HuH-7 (cell line): ENCODE measurements at places on chromosomes 1 and 21.
A peak's percentile ranks its signal among the peaks of the same experiment; 100 is the strongest.

GRCh38 chr1:18041102-18041501 is 66.5 kb upstream of the IGSF21 start:
- no peak for DNase-seq

DNA sequence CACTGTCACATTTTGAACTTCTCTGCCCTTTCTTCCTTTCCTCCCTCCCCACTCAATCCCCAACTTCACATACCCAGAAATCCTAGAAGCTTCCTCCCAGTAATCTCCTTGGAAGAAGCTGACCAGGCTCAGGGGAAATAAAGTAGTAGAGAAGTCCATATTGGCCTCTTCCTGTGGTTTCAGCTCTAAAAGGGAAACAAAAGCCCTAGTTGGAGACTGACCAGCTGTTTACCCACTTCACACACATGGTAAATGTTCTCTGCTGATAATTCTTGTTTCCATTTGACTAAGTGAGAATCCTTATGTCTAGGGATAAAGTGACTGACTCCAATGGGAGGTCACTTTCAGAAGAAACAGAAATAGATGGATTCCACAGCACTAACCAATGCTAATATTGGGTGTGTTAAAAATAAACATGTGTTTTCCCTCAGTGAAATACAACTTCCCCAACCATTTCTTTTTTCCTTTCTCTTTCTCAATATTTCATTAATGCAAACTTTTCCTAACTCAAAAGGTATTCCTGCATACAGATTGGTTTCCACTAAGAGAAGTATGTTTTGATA is 178.9 kb upstream of the DPT start:
- no peak for DNase-seq

DNA sequence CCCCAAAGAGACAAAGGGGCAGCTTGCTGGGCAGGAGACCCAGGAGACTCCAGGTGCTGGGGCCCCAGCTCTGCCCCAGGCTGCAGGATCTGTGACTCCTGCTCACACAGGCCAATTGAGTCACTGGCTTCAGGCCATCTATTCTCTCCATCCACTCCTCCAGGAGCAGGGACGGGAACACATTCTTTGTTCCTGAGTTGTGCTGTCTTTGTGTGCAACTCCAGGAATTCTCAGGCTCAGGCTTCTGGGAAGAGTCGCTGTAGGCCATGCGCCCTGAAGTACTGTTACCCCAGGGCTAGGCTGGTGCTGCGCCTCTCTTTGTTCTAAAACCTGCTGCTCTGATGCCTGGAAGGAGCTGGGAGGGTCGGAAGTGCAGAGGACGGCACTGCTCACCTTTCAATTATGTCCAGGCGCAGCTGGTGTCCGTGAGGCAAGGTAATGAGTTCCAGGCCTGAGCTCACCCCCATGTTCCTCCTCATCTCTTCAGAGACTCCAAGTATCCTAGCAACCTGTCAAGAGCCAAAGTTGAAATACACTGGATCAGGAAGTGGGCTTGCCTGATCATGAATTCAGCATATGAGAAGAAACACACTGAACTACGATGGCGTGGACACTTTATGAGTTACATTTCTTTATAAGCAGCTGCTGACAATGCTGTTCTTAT is 105.9 kb downstream of the BCAR3 start:
- no peak for DNase-seq

GRCh38 chr1:214448536-214448935 is 102.9 kb downstream of the PTPN14 start:
- DNase-seq, result no peak

DNA sequence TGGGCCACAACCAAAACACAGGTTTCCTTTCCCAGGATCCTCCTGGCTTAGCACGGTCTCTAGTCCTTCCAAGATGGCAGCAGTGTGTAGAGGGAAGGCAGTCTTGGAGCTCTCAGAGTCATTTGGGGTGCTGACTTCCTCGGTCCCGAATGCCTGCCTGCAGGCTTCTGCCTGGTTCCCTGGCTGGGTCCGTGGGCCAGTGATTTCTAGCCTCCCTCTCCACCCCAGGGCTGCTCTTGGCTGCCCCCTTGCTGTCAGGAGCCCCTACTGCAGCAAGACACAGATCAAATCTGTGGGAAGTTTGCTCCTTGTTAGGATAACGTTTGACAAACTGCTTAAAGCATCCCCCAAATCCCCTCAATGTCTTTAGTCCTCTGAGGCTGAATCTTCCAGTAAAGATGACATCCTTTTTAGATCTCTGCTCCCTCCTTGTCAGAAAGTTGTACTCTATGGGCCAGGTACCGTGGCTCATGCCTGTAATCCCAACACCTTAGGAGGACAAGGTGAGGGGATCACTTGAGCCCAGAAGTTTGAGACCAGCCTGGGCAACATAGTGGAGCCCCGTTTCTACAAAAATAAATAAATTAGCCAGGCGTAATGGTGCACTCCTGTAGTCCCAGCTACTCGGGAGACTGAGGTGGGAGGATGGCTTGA is 272.5 kb downstream of the RRAGC start:
- DNase-seq, result peak; percentile 82

- no peak for DNase-seq
These were observed 71.8 kb downstream of the EPHB2 start for GRCh38 chr1:22782406-22782805.

- no peak for DNase-seq
These were observed 3.1 kb downstream of the C1orf198 start for GRCh38 chr1:230865062-230865817.

- DNase-seq, result no peak
These were observed 3.5 kb downstream of the GAS5 start for GRCh38 chr1:173864179-173864867.

DNA sequence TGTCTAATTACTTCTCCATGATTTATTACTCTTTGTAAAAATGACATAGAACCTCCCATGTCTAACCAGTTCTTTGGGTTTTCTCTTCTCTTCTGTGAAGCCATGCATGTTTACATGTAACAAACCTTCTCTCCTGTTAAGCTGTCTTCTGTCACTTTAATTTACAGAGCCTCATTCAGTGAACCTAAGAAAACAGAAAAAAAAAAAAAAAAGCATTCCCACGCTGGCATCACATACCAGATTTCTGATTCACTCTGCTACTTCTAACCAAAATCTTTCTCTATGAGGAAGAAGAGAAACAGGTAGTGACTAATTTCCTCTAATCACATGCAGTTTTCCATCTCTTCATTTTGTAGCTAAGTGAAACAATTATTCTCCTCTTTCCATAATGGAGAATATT is 141.4 kb upstream of the CXADR start:
- DNase-seq, result no peak

DNA sequence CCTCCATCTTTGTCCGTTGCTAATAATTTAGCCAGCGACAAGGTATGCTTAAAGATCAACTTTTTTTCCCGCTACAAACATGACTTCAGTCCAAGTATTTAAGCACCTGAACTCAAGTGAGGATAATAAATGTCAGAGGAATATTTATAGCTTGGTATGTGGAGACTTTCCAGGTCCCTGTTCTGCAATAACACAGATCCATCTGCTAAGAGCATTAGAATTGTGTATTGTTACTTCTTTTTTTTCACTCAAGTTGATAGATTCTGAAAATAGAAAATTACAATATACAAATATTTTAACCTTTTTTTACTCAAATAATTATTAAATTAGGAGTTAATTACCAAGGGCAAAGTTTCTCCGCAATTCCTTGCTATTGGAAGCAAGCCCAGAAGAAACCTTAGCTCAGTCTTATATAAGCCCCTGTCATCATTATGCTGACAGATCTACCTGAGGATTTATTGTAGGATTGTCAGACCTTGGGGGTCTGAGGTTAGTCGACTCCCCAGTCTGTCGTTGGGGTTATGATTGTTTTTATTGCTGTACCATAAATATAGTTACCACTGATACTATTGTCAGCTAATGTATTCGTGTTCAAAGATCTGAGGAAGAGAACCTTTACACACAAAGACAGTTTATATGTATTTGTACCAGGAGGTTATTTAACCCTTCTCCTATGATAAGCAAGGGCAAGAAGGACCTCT is 337.9 kb downstream of the TBX15 start:
- no peak for DNase-seq

DNA sequence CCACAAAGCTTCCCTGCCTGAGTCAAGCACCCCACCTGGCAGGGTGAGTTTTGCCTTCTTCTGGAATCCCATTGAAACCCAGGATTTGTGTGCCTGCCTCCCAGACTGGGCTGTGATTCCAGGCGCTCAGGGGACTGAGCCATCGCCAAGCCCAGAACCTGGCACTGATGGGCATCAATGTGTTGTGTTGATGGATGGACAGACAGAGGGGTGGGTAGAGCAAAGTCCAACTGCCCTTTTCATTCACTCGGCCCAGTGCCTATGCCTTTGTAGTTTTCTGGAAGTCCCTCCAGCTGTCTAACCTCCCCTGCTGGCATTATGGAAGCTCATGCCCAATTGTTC is 66.0 kb upstream of the LAPTM5 start:
- DNase-seq, result no peak

- no peak for DNase-seq
These were observed 3.5 kb downstream of the KRTAP10-9 start for GRCh38 chr21:44630440-44630839.

- DNase-seq, result peak; percentile 52
These were observed 31.1 kb downstream of the ALG14 start for GRCh38 chr1:95041491-95042165.

DNA sequence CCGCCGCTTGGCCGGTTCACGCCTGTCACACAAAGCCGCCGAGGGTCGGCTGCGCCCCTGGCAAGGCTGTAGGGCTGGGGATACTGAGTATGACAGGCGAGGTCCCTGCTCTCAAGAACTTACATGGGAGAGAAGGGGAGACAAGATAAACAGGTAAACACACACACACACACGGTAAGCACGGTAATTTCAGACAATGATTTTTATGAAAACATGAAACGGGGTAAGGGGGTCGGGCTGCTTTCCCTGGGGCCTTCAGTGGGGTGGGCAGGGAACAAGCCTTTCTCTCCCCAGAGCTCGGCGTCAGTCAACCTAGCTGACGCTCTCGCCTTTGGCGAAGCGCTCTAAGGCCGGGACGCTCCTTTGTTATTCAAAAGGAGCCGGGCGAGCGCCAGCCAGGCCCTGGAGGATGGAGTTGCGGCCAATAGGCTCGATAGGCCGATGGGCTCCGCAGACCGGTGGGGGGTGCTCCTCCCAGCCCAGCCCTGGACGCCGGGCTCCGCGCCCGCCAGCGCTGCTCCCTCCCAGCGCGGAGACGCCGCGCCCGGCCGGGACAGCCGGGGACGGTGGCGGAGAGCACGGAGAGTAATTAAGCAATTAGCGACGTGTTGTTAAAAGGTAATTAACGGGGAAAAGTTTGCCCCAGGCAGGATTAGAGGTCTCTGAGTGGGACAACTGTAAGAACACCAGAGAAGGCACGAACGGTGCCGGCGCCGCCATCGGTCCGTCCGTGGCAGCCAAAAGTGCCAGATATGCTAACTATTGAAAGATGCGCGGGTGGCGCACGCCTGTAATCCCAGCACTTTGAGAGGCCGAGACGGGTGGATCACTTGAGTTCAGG is 950 bp upstream of the INKA2 start:
- peak; percentile 68 for DNase-seq

- DNase-seq, result no peak
These were observed 2.7 kb downstream of the SNAPIN start for GRCh38 chr1:153661111-153661708.

- DNase-seq, result no peak
These were observed 34.5 kb downstream of the MYOM3 start for GRCh38 chr1:24077278-24077978.

DNA sequence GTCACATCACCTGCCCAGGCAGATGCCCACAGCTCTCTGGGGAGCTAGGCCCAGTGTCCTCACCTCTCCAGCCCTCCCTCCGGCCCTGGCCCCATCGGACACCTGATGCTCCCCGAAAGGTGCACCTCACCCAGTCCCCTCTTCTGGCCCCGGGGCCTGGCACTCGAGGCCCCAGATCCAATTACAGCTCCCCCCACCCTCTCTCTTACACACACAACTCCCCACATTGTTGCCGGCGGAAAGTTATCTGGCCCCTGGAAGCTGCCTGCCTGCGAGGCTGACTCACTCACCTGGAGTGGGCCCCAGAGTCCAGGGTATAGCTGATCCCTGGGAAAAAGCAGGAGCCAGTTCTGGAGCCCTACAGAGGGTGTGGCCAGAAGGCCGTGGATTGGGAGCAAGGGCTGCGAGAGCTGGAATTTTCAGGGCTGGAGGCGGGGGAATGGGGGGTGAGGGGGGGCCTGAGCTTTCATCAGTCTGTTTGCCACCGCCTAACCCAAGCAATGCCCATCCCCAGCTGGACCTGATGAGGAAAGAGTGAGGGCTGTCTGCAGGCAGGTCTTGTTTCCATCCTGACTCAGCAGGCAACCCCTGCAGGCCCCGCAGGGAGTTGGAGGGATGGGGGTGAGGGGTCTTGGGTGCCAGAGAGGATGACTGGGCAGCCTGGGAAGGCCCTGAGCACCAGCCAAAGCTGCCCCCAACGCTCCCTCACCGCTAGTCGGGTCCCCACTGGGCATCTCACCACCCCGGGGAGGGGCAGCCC is 948 bp downstream of the FBXO2 start:
- DNase-seq, result peak; percentile 86

- DNase-seq, result no peak
These were observed 88.3 kb downstream of the SMYD3 start for GRCh38 chr1:246418565-246419312.

DNA sequence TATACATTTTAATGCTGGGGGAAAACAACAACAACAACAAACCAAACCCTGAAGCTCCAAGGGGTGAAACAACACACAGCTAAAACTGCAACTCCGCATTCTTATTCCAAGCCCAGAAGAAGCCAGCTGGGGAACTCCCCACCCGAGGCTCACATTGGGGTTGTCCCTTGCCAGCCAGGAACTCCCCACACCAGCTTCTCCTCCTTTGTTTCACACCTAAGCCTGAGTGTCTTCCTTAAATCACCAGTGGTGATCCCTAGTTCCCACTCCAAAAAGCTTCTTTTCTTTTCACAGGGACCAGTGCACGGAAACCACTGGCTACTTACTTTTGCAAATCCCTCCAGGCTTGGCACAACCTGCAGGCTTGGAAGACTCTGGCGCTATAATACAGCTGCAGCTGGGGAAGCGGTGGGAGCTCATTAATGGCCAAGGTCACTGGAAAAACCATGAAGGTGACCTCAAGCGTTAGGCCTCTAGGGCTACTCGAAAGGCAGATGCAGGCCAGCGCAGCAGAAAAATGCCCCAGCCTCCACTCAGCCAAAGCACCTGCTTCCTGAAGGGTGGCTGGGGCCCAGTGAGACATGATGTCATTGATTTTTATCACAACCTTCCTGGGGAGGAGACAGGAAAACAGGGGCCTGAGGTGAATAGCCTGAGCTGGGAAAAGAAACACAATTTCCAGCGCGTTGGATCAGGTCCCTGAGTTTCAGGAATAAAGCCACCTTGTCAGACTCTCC is 40.1 kb downstream of the TLR5 start:
- no peak for DNase-seq

GRCh38 chr1:208531003-208531750 is 287.0 kb upstream of the PLXNA2 start:
- DNase-seq, result no peak

- DNase-seq, result no peak
These were observed 2.1 kb downstream of the MYBPH start for GRCh38 chr1:203173566-203173965.

GRCh38 chr21:31356440-31356839 is 12.4 kb upstream of the TIAM1 start:
- DNase-seq, result no peak
